Activated T-helper 1 cell treated with anti-CD3 and anti-CD28 coated beads, Interleukin-2, amount 50 U/mL, for 16 hours (primary cell): ENCODE measurements at places on chromosomes 12 and 14.

- DNase-seq, result no peak
Observed at GRCh38 chr12:107600581-107601144, 84.9 kb upstream of the PWP1 start.

- no peak for DNase-seq
Observed at GRCh38 chr12:115558281-115558680, 719.2 kb downstream of the MED13L start.

GRCh38 chr12:62971769-62972525 is 37.0 kb upstream of the PPM1H start:
- DNase-seq, result no peak

GRCh38 chr14:101962503-101962874 is 1.9 kb upstream of the DYNC1H1 start:
- DNase-seq, result no peak

DNA sequence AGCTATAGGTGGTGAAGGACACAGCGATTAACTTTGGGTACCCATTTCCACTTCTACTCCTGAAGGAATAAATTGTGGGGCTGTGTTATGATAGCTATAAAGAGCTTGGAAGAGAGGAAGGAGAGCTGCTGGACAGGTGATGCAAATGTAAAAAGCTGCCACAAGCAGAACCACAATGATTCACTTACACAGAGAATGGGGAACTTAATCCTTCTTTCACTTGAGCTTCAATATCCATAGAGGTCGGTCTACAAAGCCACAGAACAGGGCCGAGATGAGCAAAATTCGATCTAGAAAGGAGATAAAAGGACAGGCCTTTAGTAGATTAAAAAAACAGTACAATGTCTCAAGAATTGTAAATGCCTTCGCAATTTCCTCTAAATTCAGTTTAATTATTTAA is 831.1 kb downstream of the LRFN5 start:
- DNase-seq, result no peak

DNA sequence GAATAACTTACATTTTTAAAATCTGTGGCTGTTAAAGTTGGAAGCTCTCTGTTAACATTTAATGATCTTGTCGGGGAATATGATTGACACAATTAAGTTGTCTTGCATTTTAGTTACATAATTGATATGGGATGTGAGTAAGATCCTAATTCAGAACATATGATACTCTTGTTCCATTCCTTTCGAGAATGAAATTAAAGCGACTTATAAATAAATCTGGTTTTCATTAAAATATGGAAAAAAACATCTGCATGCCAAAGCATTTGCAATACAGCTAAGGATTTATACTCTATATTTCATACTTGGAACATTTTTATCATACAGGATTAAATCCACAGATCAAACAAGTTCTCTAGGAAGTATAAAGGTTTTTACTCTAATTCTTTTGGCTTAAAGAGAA is 52.0 kb downstream of the SLC38A6 start:
- DNase-seq, result no peak

GRCh38 chr12:81327425-81327824 is 249.5 kb downstream of the ACSS3 start:
- DNase-seq, result no peak

DNA sequence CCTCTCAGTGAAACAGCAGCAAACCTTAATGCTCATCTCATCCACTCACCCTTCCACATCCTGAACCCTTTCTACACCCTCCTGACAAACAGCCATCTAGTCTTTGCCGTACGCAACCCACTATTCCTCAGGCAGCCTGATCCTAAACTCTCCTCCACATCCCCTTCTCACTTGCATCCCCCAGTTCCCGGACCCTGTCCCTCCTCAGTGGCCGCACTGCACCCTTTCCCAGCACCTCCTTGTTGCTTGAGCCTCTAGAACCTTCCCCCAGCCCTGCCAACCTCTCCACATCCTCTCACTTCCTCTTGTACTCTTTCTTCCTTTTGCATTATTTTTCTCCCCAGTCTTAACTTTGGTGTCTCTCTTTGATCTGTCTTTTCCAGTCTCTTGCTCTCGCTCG is 42.9 kb downstream of the IQSEC3 start:
- no peak for DNase-seq

DNA sequence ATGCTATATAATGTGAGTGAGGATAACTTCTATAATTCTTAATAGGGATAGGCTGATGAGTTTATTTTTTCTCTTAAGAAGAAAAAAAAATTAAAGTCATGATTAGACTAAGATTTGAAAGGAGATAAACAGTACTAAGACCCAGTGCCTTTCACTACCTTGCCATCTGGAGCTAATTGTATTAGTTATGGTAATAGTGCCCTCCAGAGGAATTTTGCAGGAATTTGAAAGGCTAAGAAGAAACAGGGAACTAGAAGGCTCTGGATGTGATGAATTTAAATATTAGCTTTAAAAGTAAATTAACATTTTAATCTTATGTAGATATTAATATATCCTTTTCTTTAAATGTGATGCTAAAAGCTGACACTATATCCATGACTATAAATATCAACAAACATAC is 36.6 kb upstream of the PIK3C2G start:
- no peak for DNase-seq

DNA sequence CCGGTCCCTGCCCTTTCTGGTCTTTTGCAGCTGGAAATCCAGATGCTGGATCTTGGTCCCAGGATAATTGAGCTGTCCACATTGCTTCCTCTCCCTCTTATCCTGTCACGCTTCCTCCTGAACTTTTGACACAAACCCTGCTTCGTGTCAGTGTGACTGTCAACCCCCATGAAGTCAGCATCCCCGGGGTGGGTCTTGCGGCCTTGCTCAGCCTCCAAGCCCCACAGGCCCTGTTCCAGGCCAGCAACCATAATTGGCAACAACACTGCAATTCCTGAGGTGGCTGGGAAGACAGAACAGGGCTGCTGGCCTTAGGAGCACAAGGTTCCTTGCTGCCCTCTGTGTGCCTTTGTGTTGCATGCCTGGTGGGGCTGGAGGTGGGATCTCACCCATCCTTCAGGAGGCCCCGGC is 74.9 kb downstream of the NTF3 start:
- no peak for DNase-seq
